Esophagus squamous epithelium (tissue), 5 donors: ENCODE measurements at places on chromosomes 16 and 17.
A peak's percentile ranks its signal among the peaks of the same experiment; 100 is the strongest.

GRCh38 chr16:263944-264343 is 11.8 kb downstream of the RGS11 start:
- H3K27me3 ChIP-seq, result no peaks in the 10 kb centered on the region
- H3K27ac ChIP-seq, result no peak overlapping the region
- peaks cover 22% of the 10 kb centered on the region for H3K4me1 ChIP-seq
- peaks cover 67% of the 10 kb centered on the region for H3K36me3 ChIP-seq

GRCh38 chr16:67278773-67279295 is 498 bp upstream of the PLEKHG4 start:
- peak overlapping the region; percentile 62 for H3K4me3 ChIP-seq
- H3K27ac ChIP-seq, result peak overlapping the region; percentile 72
- no peaks in the 10 kb centered on the region for H3K27me3 ChIP-seq
- DNase-seq, result no peak
- H3K4me1 ChIP-seq, result peaks cover 20% of the 10 kb centered on the region

- no peak overlapping the region for H3K4me3 ChIP-seq
- no peaks in the 10 kb centered on the region for H3K36me3 ChIP-seq
- no peak overlapping the region for H3K27ac ChIP-seq
- no peaks in the 10 kb centered on the region for H3K4me1 ChIP-seq
- no peaks in the 10 kb centered on the region for H3K27me3 ChIP-seq
These were observed 705 bp upstream of the CDRT4 start for GRCh38 chr17:15468126-15468525.

DNA sequence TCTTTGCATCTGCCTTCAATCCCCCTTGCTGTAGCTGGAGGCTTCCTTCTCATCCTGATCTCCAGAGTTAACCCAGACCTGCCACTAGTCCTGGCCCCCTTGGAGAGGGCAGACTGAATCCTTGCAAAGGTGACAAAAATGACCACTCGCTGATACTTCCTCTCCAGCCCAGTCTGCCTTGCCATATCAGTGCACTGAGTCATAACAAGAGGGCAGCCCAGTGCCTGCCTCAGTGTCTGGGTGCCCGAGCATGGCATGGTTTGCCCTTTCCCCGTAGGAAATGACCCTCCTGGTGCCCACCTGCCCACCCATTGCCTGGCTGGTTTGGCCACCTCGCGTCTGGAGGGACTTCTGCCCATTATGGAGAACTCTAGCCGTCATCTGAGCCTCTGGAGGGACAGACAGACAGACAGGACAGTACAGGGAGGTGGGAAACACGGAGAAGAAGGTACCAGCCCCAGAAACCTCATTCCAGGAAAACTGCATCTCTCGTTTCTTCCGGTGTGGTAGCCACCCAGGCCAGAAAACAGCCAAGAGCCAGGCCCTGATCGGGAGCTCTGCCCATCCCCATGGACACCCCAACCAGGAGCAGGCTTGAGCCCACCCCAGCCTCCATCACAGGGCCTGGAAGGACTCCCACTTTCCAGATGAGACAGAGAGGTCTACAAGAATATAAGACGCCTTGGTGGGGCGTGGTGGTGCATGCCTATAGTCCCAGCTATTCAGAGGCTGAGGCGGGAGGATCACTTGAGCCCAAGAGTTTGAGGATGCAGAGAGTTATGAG is 71.5 kb downstream of the SCNN1B start:
- no peaks in the 10 kb centered on the region for H3K36me3 ChIP-seq
- DNase-seq, result no peak
- H3K27ac ChIP-seq, result no peak overlapping the region
- peaks cover 1% of the 10 kb centered on the region for H3K4me1 ChIP-seq
- no peak overlapping the region for H3K4me3 ChIP-seq

DNA sequence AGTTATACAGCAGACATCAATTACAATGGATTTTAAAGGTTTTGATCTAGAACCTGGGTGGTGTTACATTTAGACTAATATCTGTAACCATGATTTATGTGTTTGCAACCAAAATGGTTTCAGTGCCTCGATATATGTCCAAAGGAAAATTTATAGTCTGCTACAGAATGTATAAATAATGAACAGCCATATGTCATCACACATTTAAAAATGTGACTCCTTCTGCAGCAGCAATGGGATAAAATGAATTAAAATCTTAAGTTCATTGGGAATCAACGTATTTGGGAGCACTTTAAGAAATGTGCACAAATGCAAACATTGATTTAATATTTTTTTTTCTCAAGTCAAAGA is 610.2 kb downstream of the TMEM114 start:
- no peak for DNase-seq
- no peaks in the 10 kb centered on the region for H3K36me3 ChIP-seq
- H3K4me1 ChIP-seq, result no peaks in the 10 kb centered on the region
- no peak overlapping the region for H3K27ac ChIP-seq
- no peak overlapping the region for H3K4me3 ChIP-seq
